ENCODE measurements at places on chromosomes 3 and 15.

DNA sequence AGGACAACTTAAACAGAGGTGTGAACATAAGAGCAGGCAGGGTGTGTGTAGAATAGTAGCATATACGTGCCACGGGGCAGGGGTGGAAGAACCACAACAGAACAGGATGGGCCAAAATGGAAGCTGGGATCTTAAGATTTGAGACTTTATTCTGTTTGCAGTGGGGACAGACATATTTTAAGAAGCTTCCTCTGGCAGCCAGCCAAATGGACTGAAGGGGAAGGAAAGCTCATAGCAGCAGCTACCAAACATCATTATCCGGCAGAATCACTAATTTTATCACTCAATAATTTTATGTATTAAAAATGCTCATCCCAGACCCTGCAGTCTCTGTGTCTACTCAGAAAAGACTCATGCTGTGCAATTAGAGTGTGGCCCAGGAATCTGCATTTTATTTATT, 130.9 kb upstream of the CTDSPL start:
- no peak for DNase-seq

- DNase-seq, result peak; percentile 71
These were observed 61.3 kb upstream of the CMTM8 start for GRCh38 chr3:32176989-32177701.

DNA sequence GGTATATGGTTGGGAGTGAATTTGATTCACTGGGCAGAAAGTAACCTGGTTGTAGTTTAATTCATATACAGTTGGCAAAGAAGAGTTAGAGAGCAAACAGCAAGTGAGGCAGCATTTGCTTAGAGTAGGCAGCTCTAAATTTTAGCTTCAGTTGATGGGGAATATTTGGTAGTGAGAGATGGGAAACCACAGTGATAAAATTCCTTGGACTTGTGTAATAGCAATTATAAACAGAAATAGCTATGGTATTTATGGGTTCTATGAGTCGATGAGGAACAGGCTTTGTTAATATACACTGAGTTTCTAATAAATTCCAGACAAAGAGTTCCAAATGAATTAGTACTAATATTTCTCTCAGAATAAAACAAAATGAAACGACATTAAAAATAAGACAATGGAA, 894.0 kb downstream of the ROBO2 start:
- no peak for DNase-seq

- DNase-seq, result no peak
These were observed 374.5 kb upstream of the PROK2 start for GRCh38 chr3:72159487-72159886.

DNA sequence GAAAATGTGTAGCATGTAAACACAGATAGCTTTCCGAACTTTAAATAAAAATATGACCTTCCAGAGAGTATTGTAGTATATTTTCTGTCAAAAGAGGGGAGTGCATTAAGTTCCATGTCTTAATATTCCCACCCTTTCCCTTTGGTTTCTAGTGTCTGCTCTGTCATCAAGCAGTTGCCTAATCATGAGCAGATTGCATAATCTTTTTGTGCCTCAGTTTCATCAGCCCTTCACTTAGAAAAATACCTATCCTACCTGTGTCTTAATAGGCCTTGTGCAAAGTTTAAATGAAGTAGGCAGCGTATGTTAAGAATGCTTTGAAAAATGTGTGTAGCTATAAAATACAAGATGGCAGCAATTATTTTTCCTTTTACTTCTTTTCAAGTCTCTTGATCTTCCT, 52.8 kb downstream of the CALML4 start:
- DNase-seq, result no peak

- peak; percentile 19 for DNase-seq
These were observed 41.0 kb upstream of the IREB2 start for GRCh38 chr15:78396976-78397375.

- DNase-seq, result no peak
These were observed 16.4 kb upstream of the CFAP100 start for GRCh38 chr3:126378341-126378751.

- DNase-seq, result no peak
These were observed 173.9 kb downstream of the NSMCE3 start for GRCh38 chr15:29095746-29096145.

DNA sequence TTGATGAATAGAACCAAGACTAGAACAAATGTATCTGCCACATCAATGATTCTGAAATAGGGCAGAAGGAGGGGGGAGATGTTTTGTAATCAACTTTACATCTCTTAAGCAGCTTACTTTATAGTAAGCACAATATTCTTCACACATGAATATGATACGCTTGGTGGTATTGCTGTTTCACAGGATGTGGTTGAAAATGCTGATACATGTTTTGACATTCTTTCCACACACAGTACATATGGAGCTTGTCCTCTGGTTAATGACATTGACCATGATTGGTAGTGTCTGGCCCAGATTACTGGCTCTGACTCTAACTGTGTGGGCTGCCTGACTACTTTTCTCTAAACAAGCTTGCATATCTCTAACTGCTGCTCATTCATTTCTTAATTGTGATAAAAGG, 168.9 kb downstream of the KLHL25 start:
- peak; percentile 34 for DNase-seq

DNA sequence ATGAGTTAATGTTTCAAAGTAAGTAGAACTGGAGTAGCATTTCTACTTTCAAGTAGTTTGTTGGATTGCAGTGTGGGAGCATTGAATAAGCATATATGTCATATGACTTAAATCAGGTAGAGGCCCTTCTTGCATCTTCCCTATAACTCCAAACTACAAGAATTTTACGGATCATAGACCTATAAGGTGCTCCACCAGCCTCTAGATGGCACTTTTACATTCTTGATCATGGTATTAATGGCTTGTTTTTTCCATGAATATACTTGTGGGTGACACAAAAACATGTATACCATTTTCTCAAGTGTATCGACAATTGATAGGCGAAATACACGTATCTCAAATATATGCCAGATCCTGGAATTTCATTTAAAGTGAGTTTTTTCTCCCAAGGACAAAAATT, 311.1 kb downstream of the ZPLD1 start:
- no peak for DNase-seq

Measured in NB4 (cell line).